ENCODE measurements at places on chromosomes 6 and 20.
A peak's percentile ranks its signal among the peaks of the same experiment; 100 is the strongest.

DNA sequence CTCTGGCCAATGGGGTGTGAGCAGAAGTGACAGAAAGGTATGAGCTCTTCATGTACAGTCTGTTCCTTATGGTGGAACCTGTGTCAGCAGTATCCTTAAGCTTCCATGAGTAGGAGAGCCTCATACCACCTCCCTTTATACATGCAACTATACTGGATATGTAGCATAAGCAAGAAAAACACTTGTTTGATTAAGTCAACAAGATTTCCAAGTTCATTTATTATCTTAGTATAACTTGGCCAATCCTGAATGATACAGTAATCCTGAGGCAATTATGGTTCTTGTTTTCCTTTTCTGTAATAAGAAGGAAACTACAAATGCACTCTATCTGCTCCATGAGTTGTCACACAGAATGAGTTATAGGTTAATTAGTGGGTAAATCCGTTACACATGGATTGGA lies 409.6 kb upstream of the ID4 start:
- no peak for DNase-seq

DNA sequence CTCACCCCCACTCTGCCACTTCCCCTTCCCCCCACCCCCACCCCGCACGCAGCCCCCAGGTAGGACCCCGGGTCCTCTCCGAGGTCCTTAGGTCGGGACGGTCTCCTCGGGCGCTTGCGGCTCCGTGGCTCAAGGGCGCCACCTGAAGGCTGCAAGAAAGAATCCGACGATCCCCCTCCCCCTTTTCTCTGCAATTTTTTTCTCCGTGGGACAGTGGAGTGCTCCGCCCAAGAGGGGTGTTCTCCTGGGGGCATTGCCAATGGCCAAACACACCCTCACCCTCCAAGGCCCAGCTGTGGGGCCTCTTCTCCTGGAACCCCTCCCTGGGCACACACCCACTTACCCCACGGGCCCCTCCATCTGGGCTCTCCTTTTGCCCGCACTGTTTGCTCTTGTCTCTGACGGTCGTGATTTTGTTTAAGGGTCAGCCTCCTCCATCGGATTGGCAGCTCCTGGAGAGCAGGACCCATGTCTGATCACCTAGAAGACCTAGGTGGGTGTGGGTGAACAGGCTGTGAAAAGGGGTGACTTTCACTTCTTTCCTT lies 1.1 kb upstream of the TMEM74B start:
- DNase-seq = peak; percentile 25

- peak; percentile 58 for DNase-seq
These were observed 6.9 kb upstream of the OSER1 start for GRCh38 chr20:44217342-44218092.

DNA sequence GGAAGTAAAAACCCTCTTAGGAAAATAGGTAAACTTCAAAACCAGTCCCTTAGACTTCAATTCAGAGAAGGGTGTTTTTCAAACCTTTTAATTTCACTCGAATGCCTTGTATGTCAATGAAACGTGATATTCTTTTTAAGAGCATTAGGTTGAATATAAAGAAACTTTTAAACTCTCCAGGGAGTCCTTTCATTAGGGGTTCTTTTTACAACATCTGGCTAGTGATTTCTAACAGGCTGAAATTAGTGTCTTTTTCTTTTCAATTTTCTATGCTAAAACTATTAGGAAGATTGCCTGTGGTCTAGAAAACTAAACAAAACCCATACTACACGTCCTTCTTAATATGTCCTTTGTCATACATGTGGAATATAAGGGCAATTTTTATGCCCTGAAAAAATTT lies 569.7 kb upstream of the CITED2 start:
- no peak for DNase-seq

GRCh38 chr6:164534070-164534766 lies 775.2 kb downstream of the C6orf118 start:
- no peak for DNase-seq

Data from fibroblast of gingiva (primary cell).